ENCODE measurements at places on chromosomes 4 and X.

DNA sequence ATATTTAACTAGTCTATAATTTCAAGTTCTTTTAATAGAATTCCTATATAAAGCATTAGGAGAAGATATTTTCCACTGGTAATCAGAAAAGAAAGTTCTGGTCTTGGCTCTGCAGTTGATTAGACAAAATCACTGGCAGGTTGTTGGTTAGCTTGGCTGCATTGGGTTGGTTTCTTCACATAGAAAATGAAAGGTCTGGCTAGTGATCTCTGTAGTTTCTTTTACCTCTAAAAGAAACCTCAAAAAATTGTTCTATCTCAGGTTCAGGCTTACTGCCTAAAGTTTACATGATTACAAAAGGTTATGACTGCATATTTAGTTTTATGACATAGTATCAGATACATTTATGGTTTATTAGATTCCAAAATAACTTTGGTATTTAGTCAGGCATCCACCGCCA, 95.8 kb upstream of the NAP1L5 start:
- DNase-seq, result no peak

DNA sequence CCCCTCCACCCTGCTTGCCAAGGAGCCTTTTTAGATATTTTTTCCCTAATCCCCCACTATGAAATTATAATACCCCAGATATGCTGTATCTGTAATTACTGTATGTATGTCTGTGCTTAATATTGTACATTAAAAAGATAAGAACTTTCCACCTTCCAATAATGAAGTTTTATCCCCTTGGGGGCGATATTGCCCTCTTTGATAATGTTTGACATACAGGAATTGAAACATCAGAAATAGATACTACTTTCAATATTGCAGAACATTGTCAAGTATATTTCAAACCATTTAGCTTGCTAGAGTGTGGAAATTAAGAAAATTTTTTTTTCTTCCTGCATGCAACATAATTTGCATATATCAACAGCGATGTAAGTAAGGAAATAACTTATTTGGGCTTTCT, 58.9 kb downstream of the NAF1 start:
- DNase-seq, result no peak

- no peak for DNase-seq
These were observed 56.6 kb downstream of the NELFA start for GRCh38 chr4:1952058-1952700.

DNA sequence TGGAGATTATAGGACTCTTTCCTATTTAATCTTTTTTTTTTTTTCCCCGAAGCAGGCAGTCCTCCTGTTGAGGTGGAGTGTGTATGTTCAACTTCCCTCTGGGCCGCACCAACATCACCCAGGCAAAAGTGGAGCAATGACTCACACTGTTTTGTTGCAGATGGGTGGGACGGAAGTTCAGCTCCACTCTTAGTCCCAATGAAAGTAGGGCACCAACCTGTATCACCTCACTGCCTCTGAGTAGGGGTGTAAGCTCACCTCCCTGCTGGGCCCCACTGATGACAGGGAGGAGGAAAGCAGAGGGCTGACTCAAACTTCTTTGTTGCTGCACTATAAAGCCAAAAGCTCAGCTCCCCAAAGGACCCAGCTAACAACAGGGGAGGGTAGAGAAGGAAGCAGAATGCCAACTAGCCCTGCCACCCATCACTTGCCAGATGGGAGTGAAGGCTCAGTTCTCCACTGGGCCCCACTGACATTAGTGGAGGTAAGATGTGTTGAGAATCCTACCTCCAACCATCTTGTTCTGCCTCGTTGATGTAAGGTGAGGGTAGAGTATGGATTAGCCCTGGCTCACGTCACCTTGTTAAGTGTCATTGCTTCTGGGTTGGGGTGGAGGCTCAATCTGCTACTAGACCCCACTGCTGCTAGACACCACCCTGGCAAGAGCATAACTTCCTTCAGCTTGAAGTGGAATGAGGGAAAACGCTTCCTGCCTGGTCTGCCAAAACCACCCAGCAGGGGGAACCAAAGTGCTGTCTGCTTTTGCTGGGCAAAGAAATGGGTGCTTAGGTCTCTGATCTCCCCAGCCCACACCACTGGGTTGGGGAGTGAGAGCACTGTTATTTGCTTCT, 14.1 kb downstream of the RPS6KA3 start:
- DNase-seq, result no peak

DNA sequence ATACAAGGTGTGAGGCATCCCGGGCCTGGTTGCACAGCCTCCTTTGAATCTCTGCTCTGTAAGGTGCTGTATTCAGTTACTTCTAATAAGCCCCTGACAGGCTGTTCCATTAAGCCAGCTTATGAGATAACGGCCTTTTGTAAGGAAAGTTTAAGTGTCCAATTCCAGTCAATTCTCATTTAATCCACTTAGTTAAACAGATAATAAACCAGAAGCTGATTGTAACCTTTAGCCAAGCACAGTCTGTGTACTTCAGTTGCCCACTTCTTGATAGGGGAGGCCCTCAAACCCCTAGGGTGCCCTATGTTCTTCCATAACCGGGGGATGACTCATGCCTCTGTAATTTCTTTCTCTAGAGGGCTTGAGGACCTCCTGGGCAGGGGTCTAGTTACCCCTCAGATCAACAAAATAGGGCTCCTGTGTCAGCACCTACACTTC, 63.4 kb downstream of the RASL11B start:
- DNase-seq, result no peak

- no peak for DNase-seq
These were observed 1080.4 kb upstream of the INTU start for GRCh38 chr4:126552321-126552720.

DNA sequence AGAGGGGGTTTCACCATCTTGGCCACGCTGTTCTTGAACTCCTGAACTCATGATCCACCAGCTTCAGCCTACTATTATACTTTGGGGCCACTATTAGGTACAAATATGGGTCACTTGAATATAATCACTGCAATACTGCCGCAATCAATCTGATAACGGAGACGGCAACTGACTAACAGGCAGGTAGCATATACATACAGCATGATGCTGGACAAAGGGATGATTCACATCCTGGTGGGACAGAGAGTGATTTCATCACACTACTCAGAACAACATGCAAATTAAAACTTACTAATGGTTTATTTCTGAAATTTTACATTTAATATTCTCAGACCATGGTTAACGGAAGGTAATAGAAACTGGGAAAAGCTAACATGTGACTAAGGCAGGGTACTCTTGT, 10.9 kb downstream of the LRBA start:
- no peak for DNase-seq

GRCh38 chr4:159117968-159118367, 15.1 kb downstream of the RAPGEF2 start:
- DNase-seq, result no peak

DNA sequence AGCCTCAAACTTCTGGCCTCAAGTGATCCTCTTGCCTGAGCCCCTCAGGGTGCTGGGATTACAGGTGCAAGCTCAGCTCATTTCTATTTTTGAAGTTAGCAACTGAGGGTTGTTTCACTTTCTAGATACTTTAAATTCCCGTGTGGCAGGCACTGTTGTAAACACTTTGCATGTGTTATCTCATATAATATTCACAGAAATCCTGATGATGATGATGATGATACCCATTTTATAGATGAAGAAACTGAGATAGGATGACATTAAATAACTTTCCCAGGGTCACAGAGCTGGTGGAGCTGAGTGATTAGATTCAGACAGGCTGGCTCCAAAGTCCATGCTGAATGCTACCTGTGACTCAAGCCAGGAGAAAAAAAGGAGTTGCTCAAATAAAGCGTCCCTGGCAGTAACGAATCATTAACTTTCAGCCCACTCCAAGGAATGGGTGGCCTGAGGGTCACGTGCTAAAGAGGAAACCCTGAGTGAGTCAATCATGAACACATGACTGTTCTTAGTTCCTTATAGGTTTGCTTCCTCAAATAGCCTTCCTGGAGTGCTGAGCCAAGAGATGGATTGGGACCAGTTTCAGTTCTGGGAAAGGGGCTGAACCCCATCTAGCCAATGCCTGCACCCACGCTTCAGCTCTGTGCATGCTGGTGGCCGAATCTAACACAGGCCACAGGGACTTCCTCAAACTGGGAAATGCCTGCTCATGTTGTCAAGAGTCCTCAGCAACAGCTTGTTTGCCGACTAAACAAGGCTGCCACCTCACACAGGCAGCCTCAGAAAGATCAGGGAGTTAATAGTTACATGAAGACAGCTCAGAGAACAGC, 52.8 kb downstream of the RBM47 start:
- no peak for DNase-seq

DNA sequence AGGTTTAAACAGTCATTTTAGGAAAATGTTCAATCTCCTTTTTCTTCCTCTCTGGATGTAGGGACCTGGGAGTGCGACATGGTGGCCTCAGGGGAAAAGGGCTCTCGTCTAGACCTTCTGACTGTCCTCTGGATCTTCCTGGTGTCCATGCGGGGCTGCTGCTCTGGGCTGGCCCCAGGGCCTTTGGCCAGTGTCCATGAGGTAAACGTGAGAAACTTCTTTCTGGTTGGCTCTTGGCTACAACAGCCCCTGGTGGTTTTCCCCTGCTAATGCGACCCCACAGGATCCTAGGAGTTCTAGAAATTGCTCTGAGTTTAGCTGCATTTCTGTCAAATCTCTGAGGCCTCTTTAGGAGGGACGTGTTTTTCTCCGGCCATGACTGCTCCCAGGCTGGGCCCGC, 85.7 kb downstream of the MFAP3L start:
- DNase-seq, result no peak

DNA sequence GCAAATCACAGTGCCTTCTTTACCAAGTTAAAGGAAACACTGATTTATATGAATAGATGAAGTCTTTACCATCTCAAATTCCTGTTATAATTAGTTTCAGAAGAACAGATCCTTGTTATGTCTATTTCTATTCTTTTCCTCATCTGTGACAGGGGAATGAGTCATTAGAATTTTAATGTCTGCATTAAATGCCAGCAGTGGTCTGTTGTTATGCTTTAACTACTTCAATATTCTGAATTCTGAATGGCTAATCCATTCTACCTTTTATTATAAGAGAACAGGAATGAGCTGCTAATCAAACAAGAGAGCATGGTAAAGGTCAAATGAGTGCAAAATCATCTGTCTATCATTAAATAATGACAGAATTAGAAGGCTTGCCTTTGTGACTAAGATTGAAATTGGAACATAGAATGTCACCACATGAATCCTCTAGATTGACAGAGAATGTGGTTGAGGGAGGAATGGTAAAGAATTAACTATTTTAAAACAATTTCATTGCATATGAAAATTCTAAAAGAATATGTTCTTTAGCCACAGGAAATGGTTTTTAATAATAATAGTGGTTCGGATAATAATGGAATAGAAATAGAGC, 935.5 kb downstream of the ADGRL3 start:
- DNase-seq, result no peak

- DNase-seq, result no peak
These were observed 60.8 kb downstream of the MTMR1 start for GRCh38 chrX:150753968-150754367.

DNA sequence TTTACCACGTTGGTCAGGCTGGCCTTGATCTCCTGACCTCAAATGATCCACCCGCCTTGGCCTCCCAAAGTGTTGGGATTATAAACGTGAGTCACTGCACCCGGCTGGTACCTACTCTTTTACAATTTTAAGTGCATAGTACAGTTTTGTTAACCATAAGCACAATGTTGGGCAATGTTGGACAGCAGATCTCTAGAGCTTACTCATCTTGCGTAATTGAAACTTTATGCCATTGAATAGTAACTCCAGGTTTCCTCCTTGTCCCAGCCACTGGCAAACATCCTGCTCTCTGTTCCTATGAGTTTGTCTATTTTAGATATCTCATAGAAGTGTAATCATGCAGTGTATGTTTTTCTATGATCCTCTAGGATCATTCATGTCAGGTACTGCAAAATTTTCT, 9.3 kb upstream of the CPE start:
- DNase-seq, result no peak

GRCh38 chr4:187501731-187502130, 493.8 kb upstream of the ZFP42 start:
- DNase-seq, result no peak

- DNase-seq, result no peak
These were observed 1.9 kb downstream of the TMEM164 start for GRCh38 chrX:110004731-110005369.

GRCh38 chrX:150362599-150363481, at the start of gene MAMLD1:
Gene MAMLD1 (plus strand): TSS chrX:150363317. CDS start chrX:150445517, 82,200 bp downstream.
- DNase-seq, result peak; percentile 38

- DNase-seq, result no peak
These were observed 7.7 kb downstream of the CCNQ start for GRCh38 chrX:153590961-153591956.

GRCh38 chr4:169583563-169583962, 28.8 kb downstream of the NEK1 start:
- DNase-seq, result no peak

DNA sequence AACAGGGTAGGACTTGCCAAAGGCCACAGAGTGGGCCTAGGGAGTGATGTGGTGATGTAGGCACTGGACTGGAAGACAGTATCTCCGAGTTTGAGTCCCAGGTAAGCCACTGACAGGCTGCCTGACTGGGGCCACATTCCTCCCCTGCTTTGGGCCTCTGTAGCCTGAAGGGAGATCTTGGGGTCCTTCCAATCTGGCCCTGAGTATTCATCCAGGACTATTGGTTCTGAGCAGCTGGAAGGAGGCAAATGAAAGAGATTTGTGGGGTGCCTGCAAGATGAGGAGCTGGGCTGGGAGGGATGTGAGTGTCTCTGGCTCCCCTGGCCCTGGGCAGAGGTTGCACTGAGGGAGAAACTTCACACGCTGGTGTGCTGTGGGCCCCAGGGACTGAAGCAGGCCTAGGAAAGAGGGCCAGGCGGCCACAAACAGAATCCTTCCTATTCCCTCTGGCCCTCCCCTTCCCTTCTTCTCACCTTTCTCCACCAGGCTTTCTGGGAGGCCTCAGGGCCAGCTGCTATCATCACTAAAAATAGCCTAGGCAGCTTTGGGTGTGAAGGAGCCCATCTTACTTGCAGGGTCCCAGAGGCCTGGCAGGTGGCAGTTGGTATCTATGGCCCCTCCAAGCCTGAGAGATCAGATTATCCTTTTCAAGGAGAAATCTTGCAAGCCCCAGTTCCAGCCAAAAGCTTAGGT, 70.1 kb downstream of the PJA1 start:
- DNase-seq, result no peak

DNA sequence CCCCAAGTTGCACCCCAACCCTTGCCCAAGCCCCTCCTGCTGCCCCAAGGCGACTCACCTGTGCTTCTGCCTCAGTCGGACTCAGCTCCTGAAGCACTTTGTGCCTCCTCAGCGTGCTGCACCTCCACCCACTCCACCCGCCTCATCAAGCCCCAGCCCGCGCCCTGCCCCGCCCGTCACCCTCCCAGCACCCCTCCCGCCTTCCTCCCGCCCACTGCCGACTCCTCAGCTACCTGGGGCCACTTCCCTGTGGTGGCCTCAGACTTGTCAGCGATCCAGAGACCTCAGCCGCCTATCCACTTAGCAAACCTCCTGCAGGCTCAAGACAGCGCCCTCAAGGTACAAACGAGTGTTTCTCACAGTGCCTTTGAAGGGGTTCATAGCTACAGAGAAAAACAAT, 19.6 kb upstream of the IQCM start:
- no peak for DNase-seq

GRCh38 chr4:162458051-162458450, 294.3 kb upstream of the FSTL5 start:
- no peak for DNase-seq

Data from activated CD8-positive, alpha-beta memory T cell treated with anti-CD3 and anti-CD28 coated beads for 1 hour (primary cell).